ENCODE measurements at places on chromosomes 7 and 10.

DNA sequence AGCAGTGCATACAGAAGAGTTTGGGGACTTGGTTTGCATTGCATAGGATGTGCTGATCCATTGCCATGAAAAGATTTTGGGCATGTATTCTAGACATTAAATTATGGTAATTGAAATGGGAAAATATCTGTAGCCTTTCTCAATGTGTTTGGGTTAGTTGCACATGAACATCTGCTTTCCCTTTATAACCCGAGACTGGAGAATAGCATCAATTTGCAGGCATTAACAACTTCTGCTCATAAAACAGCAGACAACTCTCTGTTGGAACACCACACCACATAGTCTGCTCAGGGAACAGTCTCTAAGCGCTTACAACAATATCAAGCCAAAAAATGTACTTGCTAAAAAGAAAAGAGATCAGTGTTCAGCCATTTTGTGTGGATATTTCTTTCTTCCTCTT is 1391.1 kb upstream of the LRRTM3 start:
- DNase-seq: no peak

DNA sequence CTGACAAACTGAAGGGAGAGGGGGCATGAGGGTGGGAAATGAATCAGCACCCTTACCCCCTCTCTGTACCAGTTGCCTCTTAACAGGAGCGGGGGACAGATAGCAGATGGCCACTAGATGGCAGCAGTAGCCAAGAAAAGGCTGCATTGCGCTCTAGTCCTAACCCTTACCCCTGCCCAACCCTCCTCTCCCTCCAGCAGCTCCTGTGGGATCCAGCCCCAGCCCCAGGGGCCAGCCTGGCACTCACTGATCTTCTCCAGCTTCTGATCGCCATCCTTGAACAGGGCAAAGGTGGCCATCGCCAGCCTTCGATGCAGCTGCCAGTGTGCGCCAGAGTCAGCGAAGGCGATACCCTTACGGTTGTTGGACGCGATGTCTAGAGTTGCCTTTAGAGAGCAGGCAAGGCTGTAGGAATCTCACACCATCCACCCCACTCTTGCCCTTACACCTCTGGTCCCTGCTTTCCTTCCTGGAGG is 2.2 kb downstream of the CYP17A1 start:
- peak; percentile 76 for DNase-seq

DNA sequence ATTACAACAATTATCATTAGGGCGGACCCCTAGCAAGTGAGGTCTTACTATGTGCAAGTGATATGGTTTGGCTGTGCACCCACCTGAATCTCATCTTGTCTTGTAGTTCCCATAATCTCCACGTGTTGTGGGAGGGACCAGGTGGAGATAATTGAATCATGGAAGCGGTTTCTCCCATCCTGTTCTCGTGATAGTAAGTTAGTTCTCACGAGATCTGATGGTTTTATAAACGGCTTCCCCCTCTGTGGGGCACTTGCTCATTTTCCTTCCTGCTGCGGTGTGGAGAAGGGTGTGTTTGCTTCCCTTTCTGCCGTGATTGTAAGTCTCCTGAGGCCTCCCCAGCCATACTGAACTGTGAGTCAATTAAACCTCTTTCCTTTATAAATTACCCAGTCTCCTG is 96.1 kb upstream of the CDK6 start:
- no peak for DNase-seq

DNA sequence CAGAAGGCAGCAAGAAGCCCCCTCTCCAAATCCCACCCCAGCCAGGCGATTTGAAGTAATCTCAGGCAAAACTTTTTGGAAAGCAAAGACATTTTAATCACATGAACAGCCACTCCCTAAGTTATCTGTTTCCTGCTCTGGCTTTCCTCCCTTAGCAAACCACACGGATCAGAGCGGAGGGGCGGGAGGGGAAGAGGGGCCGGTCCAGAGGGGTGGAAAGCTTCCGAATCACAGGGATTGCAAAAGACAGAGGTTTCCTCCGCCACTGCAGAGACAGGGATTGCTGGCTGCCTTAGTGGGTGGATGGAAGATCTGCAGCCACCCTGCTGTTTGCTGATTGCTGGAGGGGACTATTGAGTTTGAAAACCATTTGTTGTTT is 41.2 kb downstream of the ZCCHC24 start:
- DNase-seq: peak; percentile 20

- DNase-seq: no peak
These were observed 93.8 kb downstream of the PRTFDC1 start for GRCh38 chr10:24858288-24859270.

GRCh38 chr10:24882047-24882698 is 70.2 kb downstream of the PRTFDC1 start:
- DNase-seq: no peak

GRCh38 chr7:130669085-130669700 is 645 bp upstream of the COPG2 start:
- DNase-seq: no peak

DNA sequence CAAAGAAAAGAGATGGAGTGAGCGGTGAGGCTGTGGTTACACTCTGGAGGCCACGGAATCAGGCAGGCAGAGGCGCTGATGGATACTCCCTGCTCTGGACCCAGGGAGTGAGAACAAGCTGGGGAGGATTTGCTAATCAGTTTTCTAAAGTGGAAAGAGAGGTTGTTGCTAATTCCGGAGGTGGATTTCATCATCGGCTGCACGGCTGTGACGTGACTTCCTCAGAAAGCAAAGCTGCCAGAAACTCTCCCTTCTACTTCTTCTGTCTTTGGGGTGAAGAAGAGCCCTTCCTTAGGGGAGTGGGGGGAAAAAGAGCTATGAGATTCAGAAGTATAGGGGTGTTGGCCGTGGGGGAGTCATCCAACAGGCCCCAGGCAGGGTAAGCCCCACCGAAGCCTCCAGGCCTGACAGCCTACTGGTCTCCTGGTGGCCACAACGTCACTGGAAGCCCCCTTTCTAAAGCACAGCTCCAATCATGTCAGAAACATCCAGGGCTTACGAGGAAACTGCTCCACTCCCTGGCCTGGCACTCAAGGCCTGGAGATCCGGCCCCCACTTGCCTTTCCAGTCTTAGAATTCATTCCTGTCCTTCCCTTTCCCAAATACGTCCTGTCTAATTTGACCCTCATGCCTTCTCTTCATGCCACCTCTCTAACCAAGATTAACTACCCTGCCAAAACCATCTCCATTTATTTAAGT is 114.5 kb downstream of the HIP1 start:
- no peak for DNase-seq

GRCh38 chr10:81108516-81109199 is 571.0 kb downstream of the SH2D4B start:
- DNase-seq: no peak

GRCh38 chr10:99085358-99085757 is 150.3 kb downstream of the HPSE2 start:
- no peak for DNase-seq

- peak; percentile 56 for DNase-seq
These were observed 12.9 kb downstream of the GRM8 start for GRCh38 chr7:127239814-127240213.

DNA sequence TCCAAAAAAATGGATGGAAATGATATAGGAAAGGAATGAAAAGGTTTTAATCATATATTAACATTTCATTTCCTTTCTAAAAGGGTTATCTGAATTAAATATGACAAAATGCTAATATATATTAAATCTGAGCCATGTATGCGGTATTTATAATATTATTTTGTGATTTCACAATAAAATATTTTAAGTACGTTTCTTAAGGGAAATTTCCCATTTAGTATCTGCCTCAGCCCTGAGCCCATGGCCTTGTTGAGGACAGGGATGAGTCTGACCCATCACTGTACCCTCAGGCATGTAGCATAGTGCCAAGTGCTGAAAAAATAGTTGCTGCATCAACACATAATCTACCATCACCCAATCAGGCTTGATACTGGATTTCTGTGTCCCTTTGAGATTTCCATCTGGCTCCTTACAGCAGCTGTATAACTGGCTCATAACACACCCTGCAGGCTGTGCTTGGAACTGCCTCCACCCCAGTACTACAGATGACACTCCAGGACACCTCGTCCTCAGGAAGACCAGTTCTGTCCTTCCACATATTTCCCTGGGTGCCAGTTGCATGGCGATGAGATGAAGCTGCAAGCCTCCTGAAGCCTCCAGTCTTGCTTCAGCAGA is 59.4 kb upstream of the ASAH2 start:
- DNase-seq: peak; percentile 76

DNA sequence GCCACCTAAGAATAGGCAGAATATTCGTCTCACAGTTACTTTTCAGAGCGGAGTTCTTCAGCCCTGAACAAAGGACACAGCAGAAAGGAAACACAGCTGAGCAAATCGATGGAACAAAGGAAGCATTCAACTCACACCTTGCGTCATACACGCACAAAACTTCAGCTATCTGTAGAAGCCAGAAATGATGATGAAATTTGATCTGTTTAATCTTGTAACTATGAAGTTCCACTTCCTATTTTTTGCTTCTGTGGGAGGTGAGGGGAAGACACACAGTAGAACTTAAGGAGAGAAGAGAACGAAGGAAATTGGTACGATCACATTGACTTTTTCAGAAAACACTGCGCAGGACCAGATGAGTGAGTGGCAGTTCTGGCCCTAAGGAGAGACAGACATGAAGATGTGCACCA is 26.2 kb downstream of the FAM171A1 start:
- peak; percentile 90 for DNase-seq

DNA sequence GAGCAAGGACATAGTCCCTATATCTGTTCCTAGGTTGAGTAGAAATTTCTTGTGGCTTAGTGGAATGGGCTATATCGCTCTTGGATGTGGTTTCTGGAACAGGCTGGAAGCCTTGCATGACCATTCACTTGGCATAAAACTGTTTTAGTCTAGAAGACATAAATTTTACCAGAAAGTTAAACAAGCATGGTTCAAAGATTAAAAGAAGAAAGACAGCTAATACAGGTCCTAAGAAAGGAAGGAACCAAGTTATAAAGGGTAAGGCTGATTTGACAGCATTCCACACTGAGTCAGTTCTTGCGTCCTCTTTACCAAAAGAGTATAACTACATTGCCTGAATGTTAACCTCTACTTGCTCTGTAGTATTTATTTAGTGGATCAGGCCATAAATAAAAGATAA is 724.2 kb downstream of the SORCS1 start:
- DNase-seq: no peak

DNA sequence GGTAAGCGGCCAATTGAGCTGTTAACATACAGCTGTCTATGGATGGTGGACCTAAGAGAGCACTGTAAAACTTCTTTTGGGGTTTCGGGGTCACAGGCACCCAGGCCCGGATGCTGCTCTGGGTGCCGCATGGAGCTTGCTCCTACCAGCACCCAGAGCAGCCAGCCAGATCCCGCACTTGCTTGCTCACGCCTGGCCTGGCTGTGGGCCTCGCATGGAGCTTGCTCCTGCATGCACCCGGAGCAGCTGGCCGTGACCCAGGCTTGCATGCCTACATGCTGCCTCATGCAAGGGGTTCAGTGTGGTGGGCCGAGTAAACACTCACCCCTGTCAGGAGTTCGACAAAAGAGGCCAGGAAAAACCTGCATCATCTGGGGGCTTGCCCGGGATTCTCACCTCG is 896.9 kb downstream of the SORCS1 start:
- DNase-seq: no peak

DNA sequence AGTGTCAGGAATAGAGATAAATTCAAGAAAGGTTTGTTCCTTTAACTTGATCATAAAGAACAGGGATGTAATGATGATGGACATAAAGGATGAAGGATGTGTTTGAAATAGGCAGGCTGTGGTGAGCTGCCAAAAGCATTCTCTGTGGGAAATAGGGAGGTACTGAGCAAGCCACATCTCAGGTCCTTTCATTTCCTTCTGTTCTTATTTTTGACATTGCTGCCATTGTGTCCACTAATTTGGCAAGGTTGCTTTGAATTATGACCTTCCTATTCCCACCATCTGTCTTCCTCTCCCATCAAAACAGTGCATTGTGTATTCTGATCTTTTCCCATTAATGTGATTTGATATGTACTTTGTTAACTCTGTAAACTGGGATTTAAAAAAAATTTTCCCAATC is 9.4 kb downstream of the SCRN1 start:
- DNase-seq: no peak

- DNase-seq: no peak
These were observed 110.9 kb downstream of the MAPK8 start for GRCh38 chr10:48417374-48417773.

DNA sequence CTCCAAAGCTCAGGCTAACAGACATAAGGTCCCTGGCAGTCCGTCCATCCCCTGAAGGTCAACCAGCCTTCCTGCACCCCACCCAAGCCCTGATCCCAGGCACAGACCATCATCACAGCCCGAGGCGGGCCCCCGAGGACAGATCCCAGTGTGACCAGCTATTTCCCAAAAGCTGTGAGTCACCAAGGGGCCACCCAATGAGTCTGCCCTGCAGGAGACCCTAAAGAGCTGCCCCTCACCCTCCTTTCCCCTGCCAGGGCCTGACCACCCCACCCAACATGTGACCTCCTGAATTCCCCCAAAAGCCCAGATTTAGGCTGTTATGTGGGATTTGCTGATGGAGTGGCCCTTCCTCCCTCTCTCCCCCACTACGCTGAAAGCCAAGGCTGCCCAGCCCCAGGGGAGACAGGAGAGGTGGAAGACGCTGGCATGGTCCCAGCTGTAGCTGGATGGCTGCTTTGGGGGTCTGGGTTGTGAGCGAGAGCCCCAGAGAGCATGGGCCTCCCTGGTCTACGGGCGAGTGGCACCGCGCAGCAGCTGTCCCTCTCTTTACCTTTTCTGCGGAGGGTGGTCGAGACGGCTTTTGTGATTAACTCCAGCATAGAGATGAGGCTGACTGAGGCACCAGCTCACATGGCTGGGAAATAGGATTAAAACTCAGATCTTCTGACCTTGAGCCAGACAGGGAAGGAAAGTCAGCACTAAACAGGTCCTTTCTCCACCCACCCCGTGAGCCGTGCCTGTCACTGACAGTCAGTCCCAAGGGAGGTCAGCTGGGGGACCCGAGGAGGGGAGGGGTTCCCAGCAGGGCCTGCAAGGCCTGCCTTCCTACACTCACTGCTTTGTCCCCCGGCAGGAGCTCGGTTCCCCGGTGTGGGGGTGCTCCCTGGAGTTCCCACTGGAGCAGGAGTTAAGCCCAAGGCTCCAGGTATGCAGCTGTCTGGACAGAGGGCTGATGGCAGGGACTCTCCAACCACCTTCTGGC is 16.7 kb downstream of the ELN start:
- no peak for DNase-seq

DNA sequence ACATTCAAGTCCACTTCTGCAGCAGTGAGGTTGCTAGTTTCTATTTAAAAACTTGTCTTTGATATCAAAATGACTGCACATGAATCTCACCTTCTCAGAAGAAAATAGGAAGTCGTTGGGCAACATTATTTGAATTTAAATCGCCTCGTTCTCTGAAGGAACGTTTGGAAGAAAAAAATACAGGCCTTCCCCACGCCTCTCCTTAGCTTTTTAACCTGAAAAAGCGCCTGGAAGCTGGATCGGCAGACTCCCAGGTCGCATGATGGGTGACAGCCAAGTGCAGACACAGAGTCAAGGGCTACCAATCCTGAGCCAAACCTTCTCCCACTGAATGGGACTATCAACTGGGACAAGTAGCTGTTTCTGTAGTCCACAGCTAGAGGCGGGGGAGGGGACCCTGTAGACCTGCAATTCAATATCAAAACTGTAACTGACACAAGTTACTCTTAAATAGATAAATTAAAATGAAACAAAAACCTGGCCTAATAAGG is 2.2 kb downstream of the FAM53B start:
- peak; percentile 22 for DNase-seq

Measured in SK-MEL-5 (cell line).